ENCODE measurements at places on chromosomes 1 and 21.

GRCh38 chr1:244271691-244272308 lies 179.9 kb downstream of the ADSS2 start:
- DNase-seq, result no peak

DNA sequence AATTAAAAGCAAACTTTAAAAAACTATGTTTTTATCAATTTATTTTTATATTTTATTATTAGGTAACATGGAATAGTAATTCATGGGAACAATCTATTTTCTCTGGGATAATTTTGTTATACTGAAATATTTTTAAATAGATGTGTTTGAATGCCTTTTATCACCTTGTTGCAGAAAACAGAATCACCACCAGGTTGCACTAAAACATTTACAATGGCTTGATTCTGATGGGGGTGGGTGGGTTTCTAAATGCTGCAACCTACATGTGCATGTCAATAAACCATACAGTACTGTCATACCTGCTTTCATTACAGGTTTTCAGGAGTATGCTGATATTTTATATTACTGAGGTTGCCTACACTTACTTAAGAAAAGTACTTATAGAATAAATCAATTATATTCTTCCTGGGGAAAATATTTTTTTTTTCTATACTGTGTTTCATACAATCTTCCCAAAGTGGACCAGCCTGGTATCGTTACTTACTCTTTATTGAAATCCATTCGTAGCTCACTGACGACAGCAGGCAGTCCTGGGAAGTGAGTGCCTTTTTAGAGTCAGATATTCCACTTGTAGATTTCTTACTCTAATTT lies 132.8 kb downstream of the PTPRC start:
- DNase-seq, result no peak

- no peak for DNase-seq
Measured at GRCh38 chr1:233614173-233614742, 352 bp downstream of the KCNK1 start.

- DNase-seq, result no peak
Measured at GRCh38 chr1:41400225-41400624, 39.0 kb downstream of the FOXO6 start.

DNA sequence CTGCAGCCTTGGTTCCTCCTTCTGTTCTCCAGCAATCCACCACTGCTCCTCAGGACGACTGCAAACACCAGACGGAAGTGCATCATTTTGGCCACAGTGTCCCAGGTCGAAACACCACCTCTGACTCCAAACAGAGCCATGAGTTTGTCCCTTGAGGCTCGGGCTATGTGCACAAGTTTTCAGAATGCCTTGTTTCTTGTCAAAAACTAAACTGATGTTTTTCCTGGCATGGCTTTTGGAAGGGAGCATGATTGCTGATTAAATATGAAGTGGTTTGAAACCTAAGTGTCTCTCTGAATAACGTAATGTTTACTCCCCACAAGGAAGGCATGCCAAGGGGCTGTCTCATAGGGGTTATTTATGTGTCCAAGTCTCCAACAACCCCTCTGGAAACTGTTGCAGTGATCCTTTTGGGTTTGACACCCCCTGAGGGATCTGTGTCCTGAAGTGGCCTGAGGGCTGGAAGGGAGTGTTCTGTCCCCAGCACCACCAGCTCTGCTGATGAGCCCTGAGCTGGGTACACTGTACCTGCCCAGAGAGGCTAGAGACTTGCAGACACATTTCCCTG lies 132.7 kb downstream of the PLPP3 start:
- no peak for DNase-seq

- no peak for DNase-seq
Measured at GRCh38 chr1:37410815-37411214, 63.6 kb upstream of the ZC3H12A start.

DNA sequence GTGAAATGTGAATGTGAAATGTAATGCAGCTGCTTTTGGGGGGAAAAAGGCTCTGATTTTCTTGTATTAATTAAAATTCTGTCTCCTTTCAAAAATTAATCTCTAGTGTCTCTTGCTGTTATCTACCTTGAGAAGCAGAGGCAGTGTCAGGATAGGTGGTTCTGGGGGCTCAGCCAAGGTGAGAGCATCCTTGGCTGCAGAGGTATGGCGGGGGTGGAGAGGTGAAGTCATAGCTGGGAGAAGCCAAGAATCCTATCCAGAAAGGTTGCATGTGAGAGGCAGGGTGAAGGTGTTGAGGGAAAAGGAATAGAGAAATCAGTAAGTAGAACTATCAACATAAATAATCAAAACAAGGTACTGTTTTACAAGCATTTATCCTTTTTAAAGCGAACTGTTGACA lies 181.2 kb downstream of the CACNA1E start:
- DNase-seq, result no peak

DNA sequence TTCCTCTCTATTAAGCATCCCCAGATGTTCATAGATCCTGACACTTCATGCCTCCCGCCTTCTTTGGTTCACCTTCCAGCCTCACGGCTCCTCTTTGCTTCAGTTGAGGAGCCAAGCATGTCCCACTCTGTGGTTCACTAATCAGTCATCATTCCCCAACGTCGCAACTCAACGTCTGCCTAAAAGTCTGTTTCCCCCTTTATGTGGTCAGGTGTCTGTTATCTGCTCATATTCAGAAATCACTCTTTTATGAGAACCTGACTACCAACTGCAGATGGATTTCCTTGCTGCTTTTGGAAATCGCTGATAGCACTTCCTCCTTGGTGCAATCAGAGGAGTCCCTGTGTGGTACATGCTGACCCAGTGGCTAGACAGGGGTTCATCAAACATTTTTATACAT lies 94.1 kb upstream of the VANGL1 start:
- no peak for DNase-seq

Measured in cerebellar nuclear complex (tissue), 1 donor.